ENCODE measurements at places on chromosomes 16 and 17.
A peak's percentile ranks its signal among the peaks of the same experiment; 100 is the strongest.

- no peak for DNase-seq
These were observed 110.2 kb downstream of the C16orf78 start for GRCh38 chr16:49483651-49484450.

- peak; percentile 7 for DNase-seq
These were observed 341.2 kb downstream of the GRIN2A start for GRCh38 chr16:9840761-9841665.

DNA sequence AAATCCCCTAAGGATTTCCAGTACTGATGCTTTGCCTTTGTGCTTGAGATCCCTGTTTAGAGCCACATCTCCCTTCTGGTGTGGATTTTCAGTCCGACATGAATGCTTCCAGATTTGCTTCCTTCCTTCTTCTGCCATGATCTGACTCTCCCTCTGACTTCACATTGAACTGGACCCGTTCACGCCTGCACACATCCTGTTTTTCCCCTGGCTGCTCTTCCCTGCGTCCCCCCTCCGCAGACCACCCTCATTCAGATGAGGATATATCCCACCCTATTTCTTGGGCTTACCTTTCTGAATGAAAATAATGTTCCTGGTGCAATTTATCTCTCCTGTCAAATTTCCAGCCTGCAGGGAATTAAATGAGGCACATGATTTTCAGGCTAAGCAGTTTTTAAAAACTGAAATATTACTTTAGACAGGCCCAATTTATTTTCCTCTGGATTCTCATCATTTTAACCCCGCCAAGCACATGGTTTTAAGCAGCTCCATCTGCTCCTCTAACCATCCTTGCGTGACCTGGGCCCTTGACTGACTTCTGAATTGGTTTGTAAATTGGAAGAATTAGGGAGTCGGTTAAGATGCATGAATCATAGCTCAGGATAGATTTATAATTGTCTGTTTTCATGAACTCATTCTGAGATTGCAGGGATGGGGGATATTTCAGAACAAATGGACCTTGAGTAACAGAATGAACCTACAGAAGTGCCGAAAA lies 59.2 kb downstream of the BMERB1 start:
- no peak for DNase-seq

GRCh38 chr16:4190086-4190485 lies 51.8 kb downstream of the SRL start:
- DNase-seq = no peak

DNA sequence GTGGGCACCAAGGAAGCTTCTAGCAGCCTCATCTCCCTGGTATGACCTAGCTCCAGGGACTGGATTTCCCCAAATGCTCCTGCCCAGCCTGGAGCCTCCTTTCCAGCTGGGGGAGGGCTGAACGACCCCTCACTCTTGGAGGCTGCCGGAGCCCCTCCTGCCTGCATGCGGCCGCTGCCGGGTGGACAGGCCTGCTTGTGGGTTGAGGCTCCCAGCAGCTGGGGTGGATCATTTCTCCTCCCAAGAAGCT lies 213.6 kb downstream of the SEC14L1 start:
- no peak for DNase-seq

- DNase-seq = no peak
These were observed 147.4 kb downstream of the SEC14L1 start for GRCh38 chr17:77288115-77288619.

DNA sequence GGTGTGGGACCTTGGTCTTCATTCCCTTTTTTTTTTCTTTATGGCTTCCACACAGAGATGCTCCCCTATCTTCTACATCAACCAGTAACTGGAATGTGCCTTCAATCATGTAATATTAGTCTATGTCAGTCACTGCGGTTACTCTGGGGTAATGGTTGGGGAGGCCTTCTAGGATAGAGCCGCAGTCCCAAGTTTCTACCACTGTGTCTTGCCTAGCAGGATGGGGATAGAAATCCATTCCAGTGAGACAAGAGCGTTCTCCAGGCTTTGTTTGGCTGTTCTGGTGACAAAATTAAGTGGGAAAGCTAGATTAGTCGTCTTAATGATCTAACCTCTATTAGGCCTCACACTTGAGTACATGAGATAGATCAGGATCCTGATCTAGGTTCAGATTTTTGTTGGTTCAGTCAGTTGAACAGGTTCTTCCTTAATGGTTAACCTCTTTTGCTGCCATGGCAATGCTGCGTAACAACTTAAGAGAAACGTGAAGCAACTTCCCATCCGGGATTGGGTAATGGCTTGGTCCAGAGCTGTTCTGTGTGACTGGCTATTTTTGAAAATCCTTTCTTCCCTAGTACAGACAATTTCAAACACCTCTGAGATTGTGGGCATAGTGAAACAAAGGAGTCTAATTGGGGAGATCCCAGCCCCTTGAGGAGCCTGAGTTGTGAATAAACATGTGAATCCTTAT lies 8.7 kb downstream of the MSL1 start:
- peak; percentile 82 for DNase-seq

DNA sequence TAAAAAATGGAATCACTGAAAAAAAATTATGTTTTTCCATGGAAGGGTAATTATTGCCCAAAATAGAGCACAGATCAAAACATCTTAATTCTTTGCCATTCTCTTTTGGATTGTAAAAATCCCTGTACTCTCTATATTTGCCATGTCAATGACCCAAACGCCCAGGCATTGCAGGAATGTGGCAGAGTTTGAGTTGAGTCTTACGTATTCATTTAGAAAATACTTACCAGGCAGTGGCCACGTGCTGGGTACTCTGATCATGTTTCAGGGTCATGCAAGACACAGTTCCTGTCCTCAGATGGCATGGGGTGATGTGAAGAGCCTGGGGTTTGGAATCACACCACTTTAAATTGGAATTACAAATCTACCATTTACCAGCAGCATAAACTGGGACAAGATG lies 267.7 kb downstream of the ABCC12 start:
- no peak for DNase-seq

DNA sequence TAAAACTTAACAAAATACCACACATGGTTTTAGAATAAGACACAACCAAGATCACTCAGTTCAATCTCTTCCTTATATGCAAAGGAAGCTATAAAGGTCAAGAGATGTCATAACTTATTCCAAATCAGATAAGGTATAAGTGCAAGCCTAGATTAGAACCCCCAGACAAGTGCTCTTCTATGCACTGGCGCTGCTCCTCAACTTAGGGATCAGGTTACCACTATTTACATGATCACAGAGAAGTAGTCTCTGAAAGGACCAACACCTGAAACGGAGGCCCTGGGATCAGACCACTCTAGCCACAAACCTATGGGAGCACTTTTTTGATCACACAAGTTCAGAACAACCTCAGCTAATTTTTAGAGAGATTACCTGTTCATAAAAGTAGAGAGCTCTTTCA lies 16.6 kb downstream of the COPS3 start:
- no peak for DNase-seq

GRCh38 chr17:49051269-49051668 lies 54.1 kb downstream of the IGF2BP1 start:
- DNase-seq = no peak

- no peak for DNase-seq
These were observed 13.8 kb upstream of the SPOP start for GRCh38 chr17:49691677-49692191.

DNA sequence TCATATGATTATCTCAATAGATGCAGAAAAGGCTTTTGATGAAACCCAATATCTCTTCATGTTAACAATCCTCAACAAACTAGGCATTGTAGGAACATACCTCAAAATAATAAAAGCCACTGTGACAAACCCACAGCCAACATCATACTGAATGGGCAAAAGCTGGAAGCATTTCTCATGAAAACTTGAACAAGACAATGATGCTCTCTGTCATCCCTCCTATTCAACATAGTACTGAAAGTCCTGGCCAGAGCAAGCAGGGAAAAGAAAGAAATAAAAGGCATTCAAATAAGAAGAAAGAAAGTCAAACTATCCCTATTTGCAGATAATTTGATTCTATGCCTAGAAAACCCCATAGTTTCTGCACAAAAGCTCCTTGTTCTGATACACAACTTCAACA lies 999.2 kb upstream of the GOT2 start:
- no peak for DNase-seq

DNA sequence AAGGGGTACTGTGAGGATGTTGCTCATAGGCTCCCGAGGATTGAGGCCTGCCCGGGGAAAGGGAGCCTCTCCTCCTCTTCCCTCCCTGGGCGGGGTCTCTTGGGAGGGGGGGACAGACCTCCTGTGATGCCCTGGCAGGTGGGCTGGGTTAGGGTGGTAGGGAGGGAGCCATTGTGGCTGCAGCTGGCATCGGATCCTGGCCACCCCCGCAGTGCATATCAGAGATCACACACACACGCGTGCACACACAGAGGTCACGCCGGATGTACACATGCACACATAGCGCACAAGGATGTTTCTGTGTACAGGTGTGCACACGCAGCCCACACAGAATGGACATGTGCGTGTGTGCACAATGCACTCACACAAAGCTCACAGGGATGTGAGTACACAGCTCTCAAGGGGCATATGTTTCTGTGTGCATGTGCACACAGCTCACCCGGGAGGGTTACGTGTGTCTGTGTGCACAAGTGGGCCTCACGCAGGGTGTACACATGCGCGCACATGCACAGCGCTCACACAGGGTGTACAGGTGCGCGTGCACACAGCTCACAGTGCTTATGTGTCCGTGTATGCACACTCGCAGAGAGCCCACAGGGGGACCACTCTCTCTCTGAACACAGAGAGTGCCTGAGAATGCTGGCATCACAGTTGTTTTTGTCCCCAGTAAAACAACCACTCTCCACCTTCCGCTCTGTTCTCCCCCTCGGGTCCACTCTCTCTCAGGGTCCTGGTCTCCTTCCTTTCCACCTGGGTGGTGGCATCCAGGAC lies 2.4 kb downstream of the GJD3 start:
- DNase-seq = no peak

- DNase-seq = peak; percentile 10
These were observed 18.2 kb downstream of the IL34 start for GRCh38 chr16:70664325-70665112.

DNA sequence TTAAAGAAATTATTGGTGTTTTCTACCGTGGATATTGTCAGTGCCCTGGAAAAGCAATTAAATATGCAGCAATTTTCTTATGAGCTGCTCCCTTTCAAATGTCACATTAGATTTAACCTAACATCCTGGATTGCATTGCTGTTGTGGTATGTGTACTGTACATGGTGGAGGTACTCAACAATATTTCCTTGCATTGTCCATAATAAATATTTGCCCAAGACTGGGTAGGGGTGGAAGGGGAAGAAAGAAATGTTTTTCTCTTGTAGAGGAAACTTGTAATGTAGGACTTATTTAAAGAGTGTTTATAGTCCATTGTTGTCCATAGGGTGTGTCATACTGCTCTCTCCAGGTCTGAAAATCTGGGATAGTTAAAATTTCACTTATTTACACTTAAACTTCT lies 346.2 kb upstream of the TBX2 start:
- DNase-seq = no peak

DNA sequence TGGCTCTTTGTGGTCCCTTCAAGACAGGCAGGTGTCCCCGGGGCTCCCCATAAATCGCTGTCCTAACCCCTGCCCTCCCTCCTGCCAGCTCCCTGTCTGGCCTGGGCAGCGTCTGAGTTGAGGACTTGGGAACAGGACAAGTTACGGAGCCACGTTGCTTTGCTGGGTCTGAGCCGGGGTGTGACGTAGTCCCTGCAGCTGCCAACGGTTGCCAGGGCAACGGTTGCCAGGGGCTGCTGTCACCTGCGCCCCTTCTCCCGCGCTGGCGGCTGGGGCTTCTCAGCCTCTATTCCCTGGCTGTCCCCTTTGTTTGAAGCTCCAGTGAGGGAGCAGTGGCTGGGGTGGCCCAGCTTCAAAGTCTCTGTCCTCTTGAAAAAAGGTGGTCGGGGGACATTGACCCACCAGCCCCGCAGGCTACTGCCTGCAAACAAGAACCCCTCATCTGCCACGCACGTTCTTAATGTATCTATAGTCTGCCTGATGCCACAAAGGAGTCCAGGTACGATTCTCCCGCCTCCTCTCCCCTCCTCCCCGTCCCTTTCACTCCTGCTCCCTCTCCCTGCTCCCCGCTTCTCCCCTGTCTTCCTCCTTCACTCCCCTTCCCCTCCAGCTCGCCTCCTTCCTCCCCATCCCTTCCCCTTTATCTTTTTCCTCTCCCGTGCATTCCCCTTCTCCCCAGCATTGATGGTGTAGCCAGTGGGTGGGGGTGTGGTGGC lies 10.9 kb downstream of the ADGRG1 start:
- no peak for DNase-seq
